ENCODE measurements at places on chromosomes 3 and 15.
A peak's percentile ranks its signal among the peaks of the same experiment; 100 is the strongest.

- peaks cover 44% of the 10 kb centered on the region for H3K4me1 ChIP-seq
- peak overlapping the region; percentile 89 for H3K27ac ChIP-seq
- peaks cover 6% of the 10 kb centered on the region for H3K36me3 ChIP-seq
- H3K27me3 ChIP-seq: no peaks in the 10 kb centered on the region
Measured at GRCh38 chr15:66702787-66703539, 927 bp downstream of the SMAD6 start.

DNA sequence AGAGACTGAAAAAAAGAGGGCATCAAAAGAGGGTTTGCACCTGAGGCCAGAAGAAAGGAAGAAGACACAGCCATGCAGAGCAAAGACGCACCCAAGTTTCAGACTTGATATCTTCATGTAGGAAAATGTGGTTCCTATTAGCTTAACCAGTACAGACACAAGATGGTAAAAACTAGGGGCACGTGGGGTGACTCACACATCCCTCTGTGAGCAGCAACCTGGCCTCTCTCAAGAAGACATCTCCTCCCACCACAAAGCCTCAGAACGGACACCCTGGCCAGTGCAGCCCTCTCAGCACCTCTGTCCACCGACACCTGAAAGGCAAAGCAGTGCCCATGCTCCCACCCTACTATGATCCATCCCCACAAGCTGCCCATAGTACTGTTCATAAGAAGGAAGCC, 33.3 kb downstream of the GLB1 start:
- DNase-seq: no peak
- peaks cover 4% of the 10 kb centered on the region for H3K4me1 ChIP-seq
- H3K36me3 ChIP-seq: peaks cover 25% of the 10 kb centered on the region
- no peak overlapping the region for H3K27ac ChIP-seq
- no peaks in the 10 kb centered on the region for H3K27me3 ChIP-seq

GRCh38 chr15:79661411-79661810, 229.3 kb downstream of the MINAR1 start:
- H3K27me3 ChIP-seq: no peaks in the 10 kb centered on the region
- no peaks in the 10 kb centered on the region for H3K36me3 ChIP-seq

DNA sequence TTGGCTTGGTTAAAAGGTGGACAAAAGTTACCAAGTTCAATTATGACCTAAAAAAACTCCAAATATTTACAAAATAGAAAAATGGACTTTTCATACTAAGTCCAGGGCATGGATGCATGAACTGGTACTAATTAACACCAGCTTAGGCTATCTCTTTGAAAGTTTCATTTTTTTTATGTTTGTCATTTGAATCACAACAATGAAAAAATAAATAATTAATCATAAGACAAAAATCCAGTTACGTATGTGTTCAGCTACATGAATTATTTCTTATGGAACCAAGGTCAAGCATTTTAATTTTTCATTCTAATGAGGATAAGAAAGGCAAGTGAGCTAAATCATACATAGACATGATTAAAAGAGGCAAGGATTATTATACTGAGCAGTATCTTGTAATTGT, 23.7 kb upstream of the STRIT1 start:
- H3K36me3 ChIP-seq: no peaks in the 10 kb centered on the region
- no peak for DNase-seq
- H3K4me3 ChIP-seq: no peak overlapping the region
- H3K27me3 ChIP-seq: no peaks in the 10 kb centered on the region
- no peak overlapping the region for H3K27ac ChIP-seq

DNA sequence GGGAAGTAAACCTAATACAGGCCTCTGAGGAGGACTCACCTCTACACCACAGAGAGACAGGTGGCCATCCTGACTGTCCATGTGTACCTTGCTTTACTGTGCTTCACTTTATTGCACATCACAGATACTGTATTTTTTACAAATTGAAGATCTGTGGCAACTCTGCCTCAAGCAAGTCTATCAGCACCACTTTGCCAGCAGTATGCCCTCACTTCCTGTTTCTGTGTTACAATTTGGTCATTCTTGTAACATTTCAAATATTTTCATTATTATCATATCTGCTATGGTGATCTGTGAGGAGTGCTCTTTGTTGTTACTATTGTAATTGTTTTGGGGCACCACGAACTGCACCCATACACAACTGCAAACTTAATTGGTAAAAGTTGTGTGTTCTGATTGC, 78.0 kb downstream of the BBX start:
- no peak overlapping the region for H3K27ac ChIP-seq
- DNase-seq: no peak
- peaks cover 8% of the 10 kb centered on the region for H3K36me3 ChIP-seq
- no peaks in the 10 kb centered on the region for H3K27me3 ChIP-seq
- no peak overlapping the region for H3K4me3 ChIP-seq

- no peak overlapping the region for H3K4me3 ChIP-seq
- peaks cover 46% of the 10 kb centered on the region for H3K4me1 ChIP-seq
- H3K36me3 ChIP-seq: no peaks in the 10 kb centered on the region
Measured at GRCh38 chr3:25468866-25469319, 40.8 kb downstream of the RARB start.

DNA sequence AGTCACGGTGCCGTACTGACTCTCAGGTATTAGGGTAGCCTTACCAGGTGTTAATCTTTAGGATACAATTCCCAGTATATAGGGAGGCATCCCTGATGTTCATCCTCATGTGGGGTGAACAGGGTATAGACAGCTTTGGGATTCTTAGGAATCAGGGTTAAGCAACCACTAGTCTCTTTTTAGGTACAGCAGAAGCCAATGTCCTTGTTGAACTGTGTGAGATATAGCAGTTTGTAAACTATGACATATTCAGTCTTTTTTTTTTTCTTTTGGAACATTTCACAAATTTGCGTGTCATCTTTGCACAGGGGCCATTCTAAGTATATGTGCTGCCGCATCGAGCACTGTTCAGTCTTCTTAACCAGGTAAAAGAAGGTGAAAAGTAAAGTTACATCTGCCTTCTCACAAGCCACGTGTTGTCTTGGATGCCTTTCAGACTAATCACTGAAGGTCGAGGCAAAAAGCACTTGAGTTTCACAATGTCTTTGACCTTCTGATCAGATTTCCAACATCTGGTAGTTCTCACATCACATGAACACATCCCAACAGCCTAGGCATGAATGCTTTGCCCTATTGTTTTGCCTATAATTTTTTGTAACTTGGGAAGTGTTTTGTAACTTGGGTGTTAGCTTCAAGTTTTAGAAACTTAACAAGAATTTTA, 17.2 kb downstream of the TSEN2 start:
- no peaks in the 10 kb centered on the region for H3K4me1 ChIP-seq
- no peak overlapping the region for H3K4me3 ChIP-seq
- no peak for DNase-seq
- no peaks in the 10 kb centered on the region for H3K27me3 ChIP-seq
- no peak overlapping the region for H3K27ac ChIP-seq
